ENCODE measurements at places on chromosomes 13 and 19. TPM values are rescaled to one million over a fixed set of nuclear protein-coding genes. Genes with fewer than 3 reads are reported as not detected.

- no peak for DNase-seq
Measured at GRCh38 chr13:37485756-37486155, 112.8 kb downstream of the POSTN start.

The PLVAP gene
- total RNA-seq: not detected

GRCh38 chr13:46178143-46178542, 3.8 kb downstream of the LCP1 start:
- DNase-seq: no peak

GRCh38 chr19:6417713-6418561, 6.7 kb downstream of the KHSRP start:
- peak; percentile 48 for DNase-seq

DNA sequence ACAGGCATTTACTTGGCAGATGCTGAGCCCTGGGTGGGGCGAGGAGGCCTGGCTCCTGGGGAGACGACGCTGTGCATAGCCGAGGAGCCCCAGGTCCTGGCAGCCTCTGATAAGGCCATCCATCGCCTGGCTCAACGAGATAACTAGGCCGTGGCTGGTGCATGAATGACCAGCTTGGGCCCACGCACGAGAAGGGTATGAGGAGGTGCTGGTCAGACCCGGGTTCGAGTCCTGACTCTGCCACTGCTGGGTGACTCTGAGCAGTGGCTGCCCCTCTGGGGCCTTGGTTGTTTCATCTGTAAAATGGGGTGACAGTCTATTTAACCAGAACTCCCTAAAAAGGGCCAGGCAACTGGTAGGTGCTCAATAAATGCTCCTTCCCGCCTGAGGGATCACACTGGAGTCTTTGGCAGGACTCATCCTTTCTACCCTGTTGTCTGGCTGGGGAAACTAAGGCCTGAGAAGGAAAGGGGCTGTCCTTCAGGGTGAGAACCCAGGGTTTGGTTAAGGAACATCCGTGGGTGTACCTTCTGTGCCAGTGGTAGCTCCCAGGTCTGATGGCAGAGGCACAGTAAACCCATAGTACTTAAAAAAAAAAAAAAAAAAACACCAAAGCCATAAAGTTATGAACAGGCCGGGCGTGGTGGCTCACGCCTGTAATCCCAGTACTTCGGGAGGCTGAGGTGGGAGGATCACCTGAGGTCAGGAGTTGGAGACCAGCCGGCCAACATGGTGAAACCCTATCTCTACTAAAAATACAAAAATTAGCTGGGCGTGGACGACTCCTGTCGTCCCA, 8.1 kb upstream of the ARRDC2 start:
- no peak for DNase-seq

The ZNF528 gene
- total RNA-seq: 25.5 TPM

DNA sequence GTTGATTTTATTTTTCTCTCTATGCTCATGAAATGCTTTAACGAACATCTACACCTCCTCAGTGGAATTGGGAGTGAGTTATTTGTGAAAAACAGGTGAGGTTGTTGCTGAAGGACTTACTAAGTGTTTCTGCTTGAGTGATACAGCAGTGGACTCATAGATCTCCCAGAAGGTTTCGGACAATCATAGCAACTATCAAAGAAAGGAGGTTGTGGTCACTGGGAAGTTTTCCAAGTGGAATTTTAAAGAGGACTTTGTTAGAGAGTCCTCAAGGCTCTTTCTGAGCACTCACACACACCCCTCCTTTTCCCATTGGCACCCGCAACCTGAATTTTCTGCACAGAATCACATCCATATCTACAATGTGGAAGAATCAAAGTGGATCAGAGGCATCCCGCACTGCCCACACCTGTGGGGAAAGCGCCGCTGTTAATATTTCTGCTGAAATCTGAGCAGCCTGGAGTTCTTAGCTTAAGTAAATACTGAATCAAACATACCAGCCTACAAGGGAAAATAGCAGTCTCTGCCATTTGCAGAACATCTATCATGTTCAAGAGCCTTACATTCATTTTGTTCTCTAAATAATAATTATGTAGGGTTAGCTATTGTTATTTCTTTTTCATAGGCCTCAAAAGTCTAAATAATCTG, 719.4 kb downstream of the DIAPH3 start:
- no peak for DNase-seq

The CNN1 gene
- 17.0 TPM for total RNA-seq

All from GM23338 (cell line).